ENCODE measurements at places on chromosomes 4 and X.

- no peak for DNase-seq
Measured at GRCh38 chr4:3668825-3669552, 97.2 kb upstream of the ADRA2C start.

- no peak for DNase-seq
Measured at GRCh38 chr4:25826074-25826752, 36.6 kb downstream of the SEL1L3 start.

DNA sequence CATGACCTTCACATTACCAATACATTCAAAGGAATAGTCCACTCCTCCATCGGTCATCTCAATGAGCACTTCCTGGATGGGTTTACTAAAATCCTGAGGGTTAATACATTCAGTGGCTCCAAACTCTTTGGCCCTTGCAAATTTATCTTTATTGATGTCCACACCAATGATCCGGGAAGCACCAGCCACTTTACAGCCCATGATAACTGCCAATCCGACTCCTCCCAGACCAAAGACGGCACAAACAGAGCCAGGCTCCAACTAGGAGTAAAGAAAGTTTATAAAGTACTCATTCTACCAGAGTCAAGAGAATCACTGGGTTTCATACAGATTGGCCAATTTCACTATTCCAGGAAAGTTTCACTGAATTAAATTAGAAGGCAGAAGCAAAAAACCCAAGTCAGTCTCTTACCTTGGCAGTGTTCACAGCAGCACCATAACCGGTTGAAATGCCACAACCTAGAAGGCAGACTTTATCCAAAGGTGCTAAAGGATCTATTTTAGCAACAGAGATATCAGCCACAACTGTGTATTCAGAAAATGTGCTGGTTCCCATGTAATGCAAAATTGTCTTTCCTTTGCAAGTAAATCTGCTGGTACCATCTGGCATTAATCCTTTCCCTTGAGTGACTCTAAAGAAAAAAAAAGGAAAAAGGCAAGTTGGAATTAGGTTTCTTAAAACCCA is 12.2 kb downstream of the ADH5 start:
- DNase-seq = no peak

GRCh38 chr4:114417214-114417613 is 181.4 kb upstream of the UGT8 start:
- DNase-seq = no peak

GRCh38 chr4:135186002-135186401 is 984.4 kb upstream of the PABPC4L start:
- no peak for DNase-seq

GRCh38 chr4:178958725-178959440 is 1516.6 kb upstream of the AGA start:
- DNase-seq = no peak

DNA sequence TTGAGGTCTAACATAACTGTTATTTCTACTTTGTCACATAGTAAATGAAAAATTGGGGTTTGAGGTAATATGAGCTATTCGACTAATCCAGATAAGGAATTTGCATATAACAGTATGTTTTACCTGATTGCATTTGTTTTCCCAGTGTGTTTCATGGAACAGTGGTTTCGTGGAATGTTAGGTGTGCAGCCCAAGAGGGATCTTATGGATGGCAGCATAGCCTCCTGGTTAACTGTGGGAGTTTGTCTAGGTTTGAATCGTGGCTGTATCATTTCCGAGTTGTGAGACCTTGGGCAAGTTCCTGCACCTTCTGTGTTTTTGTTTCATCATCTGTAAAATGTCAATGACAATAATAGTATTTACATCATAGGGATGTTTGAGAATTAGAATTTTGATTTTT is 7.9 kb downstream of the BMPR1B start:
- no peak for DNase-seq

GRCh38 chr4:20159516-20159915 is 92.2 kb upstream of the SLIT2 start:
- no peak for DNase-seq

- no peak for DNase-seq
Measured at GRCh38 chr4:165684177-165684805, 188.7 kb upstream of the TLL1 start.

DNA sequence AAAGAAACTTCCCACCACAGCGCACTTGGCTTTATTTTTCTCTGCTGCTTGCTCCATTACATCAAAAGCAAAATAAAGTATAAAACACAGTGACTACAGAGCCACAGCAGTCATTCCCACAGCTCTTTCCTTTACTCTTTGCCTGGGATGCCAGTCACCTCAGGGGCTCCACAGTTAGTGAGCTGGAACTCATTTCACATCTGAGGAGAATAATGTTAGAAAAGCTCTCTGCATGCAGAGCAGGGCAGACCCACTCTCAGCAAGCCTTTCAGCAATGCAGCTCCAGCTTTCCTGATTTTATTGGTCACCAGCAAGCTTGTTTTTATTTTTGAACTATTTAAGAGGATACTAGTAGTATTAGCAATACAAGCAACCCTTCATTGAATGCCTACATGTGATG is 13.8 kb downstream of the GRXCR1 start:
- no peak for DNase-seq
